HFF-Myc (cell line): ENCODE measurements at places on chromosomes 1 and 21.
A peak's percentile ranks its signal among the peaks of the same experiment; 100 is the strongest.

DNA sequence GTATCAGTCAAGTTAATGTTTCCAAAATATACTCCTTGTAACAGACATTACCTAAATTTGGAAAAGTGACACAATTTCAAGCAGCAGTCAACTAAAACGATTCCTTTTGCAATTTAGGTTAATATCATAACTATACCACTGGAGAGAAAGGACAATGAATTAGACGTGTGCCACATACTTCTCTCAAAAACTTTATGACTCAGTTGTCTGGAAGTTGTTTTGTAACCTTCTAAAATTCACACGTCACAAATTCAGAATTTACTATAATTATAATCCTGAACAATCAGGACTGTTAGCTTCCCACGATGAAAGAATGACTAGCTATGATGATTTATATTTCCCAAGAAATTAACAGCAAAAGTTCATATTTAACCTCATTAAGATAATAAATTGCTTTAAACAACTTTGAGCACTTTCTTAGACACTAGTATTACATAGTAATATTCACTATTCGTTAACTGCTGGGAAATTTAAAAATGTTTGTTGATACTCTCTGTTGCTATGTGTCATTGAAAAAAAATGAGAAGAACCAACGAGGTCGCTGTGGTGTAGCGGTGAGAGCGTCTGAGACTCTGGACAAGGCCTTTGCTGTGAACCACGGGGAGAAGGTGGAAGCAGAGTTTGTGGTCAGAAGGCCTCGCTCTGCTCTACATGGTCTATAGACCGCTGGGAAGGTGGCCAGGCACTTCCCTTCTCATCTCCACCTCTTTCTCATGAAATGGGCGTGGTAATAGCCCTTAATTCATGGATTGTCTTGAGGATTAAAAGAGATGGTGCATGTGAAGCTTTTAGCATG lies 27.9 kb upstream of the BATF3 start:
- DNase-seq: no peak

GRCh38 chr1:152479792-152480595 lies 30.6 kb upstream of the LCE5A start:
- no peak for DNase-seq

- DNase-seq: no peak
Measured at GRCh38 chr1:157776971-157777391, at the start of gene FCRL2. FCRL2 (minus strand) TSS chr1:157777132; CDS start chr1:157777073, 59 bp downstream.

GRCh38 chr1:22250724-22251123 lies 107.8 kb upstream of the WNT4 start:
- peak; percentile 71 for DNase-seq

GRCh38 chr1:39995973-39996393 lies 41.0 kb downstream of the MFSD2A start:
- DNase-seq: no peak

GRCh38 chr1:213530611-213531320 lies 457.0 kb upstream of the PROX1 start:
- no peak for DNase-seq

DNA sequence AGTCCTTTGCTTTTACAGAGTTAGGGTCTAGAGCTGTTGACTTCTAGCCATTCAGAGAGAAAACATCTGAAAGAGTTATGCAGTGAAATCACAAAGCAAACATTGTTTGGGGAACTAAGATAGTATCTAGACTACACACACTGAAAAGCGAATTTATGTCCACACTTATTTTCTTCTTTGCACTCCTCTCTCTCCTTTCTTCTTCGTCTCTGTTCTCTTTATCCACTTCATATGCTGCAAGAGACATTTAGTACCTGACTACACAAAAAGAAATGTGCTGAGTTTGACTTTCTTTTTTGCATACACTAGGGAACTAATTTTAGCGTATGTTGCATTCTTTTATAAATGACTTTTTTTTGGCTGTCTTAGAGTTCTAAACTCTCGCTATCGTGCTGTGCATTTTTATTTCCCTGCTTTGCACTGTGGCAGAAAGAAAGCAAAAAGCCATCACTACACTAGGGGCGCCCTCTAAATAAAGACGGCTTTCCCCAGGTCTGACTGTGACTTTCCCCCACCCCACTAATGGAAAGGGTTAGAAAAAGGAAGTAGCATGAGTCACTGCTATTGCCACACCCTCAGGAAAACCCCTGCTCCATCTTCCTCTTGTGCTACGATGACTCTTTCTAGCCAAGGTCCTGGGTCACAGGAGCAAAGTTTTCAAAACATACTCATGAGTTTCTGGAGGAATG lies 65.7 kb downstream of the MAP3K7CL start:
- DNase-seq: no peak

- peak; percentile 70 for DNase-seq
Measured at GRCh38 chr1:98104289-98104688, 183.5 kb upstream of the DPYD start.

- no peak for DNase-seq
Measured at GRCh38 chr1:44780583-44781121, 5.3 kb downstream of the RPS8 start.

- no peak for DNase-seq
Measured at GRCh38 chr1:164511001-164511705, 47.8 kb upstream of the PBX1 start.

DNA sequence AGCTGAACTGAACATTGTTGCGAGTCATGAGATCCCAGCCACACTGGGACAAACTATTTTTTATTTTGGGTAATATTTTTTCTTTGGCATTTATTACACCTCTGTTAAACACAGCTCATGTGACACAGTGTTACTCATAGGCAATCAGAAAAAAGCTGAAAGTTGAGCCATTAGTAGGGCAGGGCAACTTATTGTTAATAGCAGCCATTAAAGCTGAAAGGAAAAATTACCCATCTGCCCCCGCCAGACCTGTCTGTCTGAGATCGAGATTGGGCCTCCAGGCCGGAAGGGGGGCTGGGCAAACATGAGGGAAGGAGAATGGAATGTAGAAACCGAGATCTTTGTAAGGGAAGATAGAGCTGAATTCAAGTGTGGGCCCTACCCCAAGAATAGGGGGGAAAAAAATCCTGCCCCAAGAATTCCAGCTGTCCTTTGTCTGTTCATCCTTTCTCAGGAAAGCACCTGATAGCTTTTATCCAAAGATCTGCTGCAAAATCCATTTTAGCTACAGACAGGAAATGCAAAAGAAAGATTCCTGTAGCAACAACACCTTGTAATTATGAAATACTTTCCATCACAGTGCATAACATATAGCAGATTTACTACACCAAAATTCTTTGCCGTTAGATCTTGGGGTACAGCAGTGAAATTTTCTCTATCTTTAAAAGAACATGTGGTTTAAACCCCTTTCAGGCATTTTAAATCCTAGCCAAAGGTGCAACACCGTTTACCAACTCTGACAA lies 212.8 kb downstream of the PBX1 start:
- no peak for DNase-seq

- DNase-seq: peak; percentile 43
Measured at GRCh38 chr1:65075123-65075976, 72.7 kb upstream of the AK4 start.

GRCh38 chr1:6971699-6972098 lies 186.4 kb downstream of the CAMTA1 start:
- DNase-seq: no peak

DNA sequence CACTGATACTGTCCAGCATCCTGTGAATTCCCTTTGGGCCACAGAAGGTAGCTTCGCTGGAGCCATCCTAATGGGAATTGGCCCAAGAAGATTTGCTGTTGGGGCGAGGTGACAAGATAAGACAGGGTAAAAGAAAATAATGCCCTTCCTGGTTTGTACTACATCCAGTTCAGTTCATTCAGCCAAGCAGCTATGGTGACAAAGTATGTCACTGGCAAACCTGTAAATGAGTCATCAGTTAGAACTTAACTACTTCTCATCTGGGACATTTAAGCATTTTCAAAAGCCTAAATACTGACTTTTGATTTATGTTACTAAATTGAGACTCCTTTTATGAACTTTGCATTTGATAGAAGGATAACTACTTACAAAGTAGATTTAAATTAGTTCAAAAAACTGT lies 54.2 kb downstream of the WDR64 start:
- no peak for DNase-seq

- DNase-seq: no peak
Measured at GRCh38 chr21:46222436-46223116, 6.0 kb downstream of the LSS start.

DNA sequence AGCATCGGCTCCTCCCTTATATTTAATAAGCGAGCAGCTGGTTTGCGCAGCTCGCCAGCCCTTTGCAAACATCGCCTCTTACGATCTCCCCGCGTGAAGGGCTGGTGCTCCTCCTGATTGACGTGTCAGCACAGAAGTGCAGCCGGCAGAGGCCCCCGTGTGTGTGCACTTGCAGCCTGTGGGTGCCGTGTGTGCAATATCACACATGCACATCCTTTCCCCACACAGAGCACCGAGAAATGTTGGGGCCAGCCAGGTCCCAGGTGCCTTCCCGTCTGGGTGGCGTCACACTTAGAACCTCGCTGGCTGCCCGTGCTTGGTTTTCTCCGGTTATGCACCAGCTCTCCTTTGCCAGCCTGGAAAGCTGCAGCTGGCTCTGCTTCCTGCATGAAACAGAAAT lies 126.6 kb upstream of the AJAP1 start:
- no peak for DNase-seq

DNA sequence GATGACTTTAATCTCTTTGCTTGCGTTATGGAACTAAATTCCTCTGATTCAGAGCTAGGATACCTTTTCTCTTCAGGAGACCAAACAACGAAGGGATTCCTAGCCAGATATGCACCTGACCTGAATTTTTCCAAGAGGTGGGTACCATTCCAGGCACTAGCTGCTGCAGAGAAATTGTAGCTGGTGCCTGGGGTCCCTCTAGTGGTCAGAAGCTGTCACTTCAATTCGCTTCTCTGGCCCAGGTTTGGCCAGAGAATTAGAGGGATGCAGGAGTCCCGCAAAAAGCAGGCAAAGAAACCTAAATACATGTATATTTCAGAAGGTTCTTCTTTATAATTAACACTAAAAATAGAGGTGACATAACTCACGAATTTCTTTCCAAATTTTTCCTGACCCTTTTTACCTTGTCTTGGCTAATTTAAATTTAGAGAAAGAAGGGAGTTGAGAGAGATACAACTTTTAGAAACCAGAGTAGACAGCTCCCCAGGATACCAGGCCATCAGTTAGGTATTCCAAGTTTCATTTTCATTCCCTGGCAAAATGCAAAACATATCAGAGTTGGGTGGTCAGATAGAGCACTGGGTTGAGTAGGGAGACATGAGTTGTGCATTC lies 9.6 kb downstream of the ACKR1 start:
- DNase-seq: peak; percentile 10

DNA sequence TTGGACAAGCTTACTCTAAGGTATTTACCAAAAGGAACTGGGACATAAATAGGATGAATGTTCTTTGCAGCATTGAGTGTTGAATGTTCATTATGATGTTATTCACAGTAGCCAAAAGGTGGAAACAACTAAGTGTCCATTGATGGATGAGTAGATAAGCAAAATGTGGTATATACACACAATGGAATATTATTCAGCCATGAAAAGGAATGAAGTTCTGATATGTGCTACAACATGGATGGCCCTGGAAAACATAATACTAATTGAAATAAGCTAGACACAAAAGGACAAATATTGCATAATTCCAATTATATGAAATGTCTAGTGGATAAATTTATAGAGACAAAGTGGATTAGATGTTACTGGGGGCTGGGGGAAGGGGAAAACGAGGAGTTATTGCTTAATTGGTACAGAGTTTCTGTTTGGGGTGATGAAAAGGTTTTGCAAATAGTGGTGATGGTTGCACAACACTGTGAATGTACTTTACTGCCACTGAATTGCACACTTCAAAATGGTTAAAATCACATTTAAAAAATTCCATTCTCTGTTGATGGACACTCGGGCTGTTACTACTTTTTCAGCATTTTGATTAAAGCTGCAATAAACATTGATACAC lies 2.9 kb downstream of the MTARC1 start:
- DNase-seq: no peak

- no peak for DNase-seq
Measured at GRCh38 chr1:175070818-175071217, 3.2 kb downstream of the TNN start.

DNA sequence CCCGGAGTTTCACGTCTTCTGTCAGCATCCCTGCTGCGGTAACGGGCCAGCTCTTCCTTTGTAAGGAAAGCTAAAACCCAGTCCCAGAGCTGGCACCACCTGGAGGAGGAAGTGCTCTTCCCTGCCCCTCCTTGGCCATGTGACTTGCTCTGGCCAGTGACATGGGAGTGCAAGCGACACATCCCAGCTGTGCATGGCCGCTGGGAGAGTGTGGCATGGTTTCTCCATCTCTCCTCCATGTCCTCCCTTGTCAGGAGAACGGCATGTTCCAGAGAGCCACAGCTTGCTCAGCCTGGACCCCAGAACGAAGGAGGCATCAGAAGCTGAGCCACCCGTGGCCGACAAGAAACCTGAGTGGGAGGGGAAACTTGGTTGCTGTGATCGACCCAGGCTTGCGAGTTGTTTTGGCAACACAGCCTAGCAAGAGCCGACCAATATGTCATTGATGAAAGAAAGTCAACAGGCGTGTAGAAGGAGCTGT lies 2.7 kb upstream of the PRXL2B start:
- no peak for DNase-seq
